Chondrocyte (in vitro differentiated cells): ENCODE measurements at places on chromosomes 16 and 17. TPM values are rescaled to one million over a fixed set of nuclear protein-coding genes. Genes with fewer than 3 reads are reported as not detected.
A peak's percentile ranks its signal among the peaks of the same experiment; 100 is the strongest.

DNA sequence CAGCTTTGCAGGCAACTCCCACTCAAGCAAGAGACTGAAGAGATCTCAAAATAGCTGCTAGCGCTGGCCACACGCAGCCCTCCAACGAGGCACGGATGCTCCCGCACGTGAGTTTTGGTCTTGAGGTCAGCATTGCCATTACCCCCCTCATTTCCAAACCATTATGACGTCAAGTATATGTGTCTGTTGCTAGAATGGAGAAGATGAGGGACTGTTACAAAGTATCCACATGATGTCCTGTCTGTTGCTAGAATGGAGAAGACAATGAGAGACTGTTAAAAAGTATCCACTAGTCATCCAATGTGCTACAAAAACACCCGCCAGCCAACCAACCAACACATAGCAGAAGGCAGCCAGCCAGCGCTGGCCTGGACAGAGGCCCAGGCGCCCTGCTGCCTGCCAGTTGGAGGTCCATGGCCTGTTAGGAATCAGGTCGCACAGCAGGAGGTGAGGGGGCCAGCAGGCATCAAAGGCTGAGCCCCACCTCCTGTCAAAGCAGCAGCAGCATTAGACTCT is 24.8 kb downstream of the KLHDC4 start:
- no peaks in the 10 kb centered on the region for H3K27me3 ChIP-seq
- no peak overlapping the region for H3K27ac ChIP-seq
- H3K36me3 ChIP-seq = peaks cover 11% of the 10 kb centered on the region
- no peaks in the 10 kb centered on the region for H3K4me1 ChIP-seq
- no peak overlapping the region for H3K4me3 ChIP-seq
- no peak for DNase-seq

DNA sequence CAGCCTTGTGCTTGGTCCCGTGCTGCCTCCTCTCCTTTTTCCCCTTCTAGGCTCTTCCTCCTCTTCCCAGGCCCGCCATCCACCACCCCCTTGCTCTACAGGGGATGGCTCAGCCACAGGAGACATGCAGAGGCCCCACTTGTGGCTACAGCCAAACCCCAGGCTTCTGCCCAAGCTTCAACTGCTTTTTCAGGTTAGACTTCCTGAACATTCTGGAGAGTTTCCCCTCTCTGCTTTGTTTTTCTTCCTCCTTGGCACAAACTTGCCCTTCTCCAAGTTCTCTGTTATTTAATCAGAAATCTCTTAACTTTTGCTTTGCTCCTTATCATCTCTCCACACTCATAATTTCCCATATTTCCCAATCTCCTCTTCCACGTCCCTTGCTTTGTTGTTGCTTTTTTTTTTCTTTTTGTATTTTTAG is 18.3 kb upstream of the HAS3 start:
- no peaks in the 10 kb centered on the region for H3K27me3 ChIP-seq
- H3K36me3 ChIP-seq = no peaks in the 10 kb centered on the region
- H3K27ac ChIP-seq = no peak overlapping the region
- no peak for DNase-seq
- no peak overlapping the region for H3K4me3 ChIP-seq

DNA sequence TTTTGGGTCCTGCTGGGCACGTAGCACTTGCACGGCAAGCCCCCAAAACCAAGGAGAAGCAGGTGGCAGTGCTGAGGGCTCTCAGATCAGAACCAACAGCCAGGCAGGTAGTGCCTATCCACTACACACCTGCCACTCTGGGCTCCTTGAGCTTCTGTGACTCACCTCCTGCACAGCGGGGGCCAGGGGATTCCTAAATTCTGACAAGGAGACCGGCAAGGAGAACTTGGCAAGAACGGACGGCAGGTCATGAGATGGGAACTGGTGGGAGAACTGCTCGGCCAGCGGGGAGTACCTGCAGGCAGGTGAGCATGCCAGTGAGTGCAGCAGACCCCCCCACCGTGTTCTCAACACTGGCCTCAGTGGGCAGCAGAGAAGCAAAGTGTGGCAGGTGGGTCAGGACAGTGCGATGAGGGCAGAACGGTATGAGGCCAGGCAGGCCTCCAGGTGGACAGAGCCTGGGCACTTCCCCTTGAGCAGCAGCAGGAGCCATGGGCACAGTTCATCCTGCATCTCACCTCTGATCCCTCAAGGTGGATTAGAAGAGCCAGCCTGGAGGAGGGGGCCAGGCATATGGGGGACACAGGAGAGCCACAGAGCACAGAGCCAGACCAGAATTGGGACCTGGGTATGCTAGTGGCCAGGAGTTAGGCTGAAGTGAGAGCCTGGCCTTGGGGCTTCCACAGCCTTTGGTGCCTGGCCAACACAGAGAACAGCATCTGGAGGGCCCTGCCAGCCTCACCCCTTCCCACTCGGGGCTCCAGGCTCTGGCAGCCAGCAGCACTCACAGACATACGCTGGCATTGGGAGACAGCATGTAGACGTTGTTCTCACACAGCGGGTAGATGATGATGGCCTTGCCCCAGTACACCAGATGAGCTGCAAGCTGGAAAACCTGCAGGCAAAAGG is 14.7 kb downstream of the MPG start:
- H3K36me3 ChIP-seq = peaks cover 6% of the 10 kb centered on the region
- no peak for DNase-seq
- no peak overlapping the region for H3K27ac ChIP-seq
- H3K4me3 ChIP-seq = no peak overlapping the region

- H3K4me3 ChIP-seq = no peak overlapping the region
- H3K27me3 ChIP-seq = peaks cover 1% of the 10 kb centered on the region
- H3K36me3 ChIP-seq = no peaks in the 10 kb centered on the region
- H3K4me1 ChIP-seq = peaks cover 9% of the 10 kb centered on the region
- peak; percentile 74 for DNase-seq
These were observed 51.6 kb downstream of the NT5M start for GRCh38 chr17:17354560-17355349.

- H3K4me1 ChIP-seq = peaks cover 3% of the 10 kb centered on the region
- H3K4me3 ChIP-seq = no peak overlapping the region
- no peak overlapping the region for H3K27ac ChIP-seq
- H3K27me3 ChIP-seq = peaks cover 14% of the 10 kb centered on the region
- DNase-seq = no peak
These were observed 365.4 kb upstream of the TNRC6C start for GRCh38 chr17:77593081-77593480.

- peaks cover 73% of the 10 kb centered on the region for H3K4me1 ChIP-seq
- no peak overlapping the region for H3K4me3 ChIP-seq
- peaks cover 20% of the 10 kb centered on the region for H3K36me3 ChIP-seq
- no peak overlapping the region for H3K27ac ChIP-seq
These were observed 75.6 kb upstream of the LGALS9 start for GRCh38 chr17:27555339-27555738.

GRCh38 chr17:75350706-75351105 is 54.8 kb downstream of the GRB2 start:
- H3K27ac ChIP-seq = no peak overlapping the region
- H3K4me1 ChIP-seq = peaks cover 30% of the 10 kb centered on the region
- no peaks in the 10 kb centered on the region for H3K27me3 ChIP-seq

- H3K27ac ChIP-seq = no peak overlapping the region
- no peak overlapping the region for H3K4me3 ChIP-seq
- H3K27me3 ChIP-seq = no peaks in the 10 kb centered on the region
- peaks cover 54% of the 10 kb centered on the region for H3K36me3 ChIP-seq
These were observed 33.5 kb upstream of the ARL6IP1 start for GRCh38 chr16:18834864-18835263.

DNA sequence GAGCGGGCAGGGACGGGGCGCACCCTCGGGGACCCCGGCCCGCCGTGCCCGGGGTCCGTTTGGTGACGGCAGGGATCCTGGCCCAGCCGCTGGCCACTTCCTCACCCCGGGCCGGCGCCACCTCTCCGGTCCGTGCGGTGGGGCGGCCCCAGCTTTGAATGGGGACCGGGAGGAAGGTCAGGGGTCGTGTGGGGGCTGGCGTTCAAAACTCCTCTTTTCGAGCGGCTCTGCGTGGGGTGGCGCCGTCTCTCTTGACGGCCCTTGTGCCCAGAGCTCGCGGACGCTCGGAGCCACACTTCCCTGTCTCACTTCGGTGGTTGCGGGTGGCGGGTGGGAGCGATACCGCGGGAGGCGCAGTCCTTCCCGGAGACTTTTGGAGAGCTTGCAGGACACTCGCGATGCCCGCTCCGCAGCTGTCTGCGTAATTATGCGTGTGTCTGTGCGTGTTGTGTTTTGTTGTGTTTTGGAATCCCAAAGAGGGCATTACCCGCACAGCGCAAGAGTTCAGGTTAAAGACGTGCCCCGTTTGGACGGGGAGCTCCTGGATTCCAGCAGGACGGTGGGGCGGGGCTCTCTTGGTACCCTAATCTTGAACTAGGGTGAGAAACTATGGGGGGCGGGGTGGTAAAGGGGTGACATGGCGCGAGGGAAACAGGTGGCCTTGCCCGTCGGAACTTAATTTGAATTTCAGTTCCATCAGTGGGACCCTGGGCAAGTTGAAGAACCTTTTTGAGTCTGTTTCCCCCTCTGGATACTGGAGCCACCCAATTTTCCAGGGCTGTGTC is 637 bp downstream of the PLCG2 start:
- peak overlapping the region; percentile 71 for H3K4me3 ChIP-seq
- peaks cover 58% of the 10 kb centered on the region for H3K27me3 ChIP-seq
- peaks cover 7% of the 10 kb centered on the region for H3K4me1 ChIP-seq
- no peak for DNase-seq
- H3K27ac ChIP-seq = no peak overlapping the region

DNA sequence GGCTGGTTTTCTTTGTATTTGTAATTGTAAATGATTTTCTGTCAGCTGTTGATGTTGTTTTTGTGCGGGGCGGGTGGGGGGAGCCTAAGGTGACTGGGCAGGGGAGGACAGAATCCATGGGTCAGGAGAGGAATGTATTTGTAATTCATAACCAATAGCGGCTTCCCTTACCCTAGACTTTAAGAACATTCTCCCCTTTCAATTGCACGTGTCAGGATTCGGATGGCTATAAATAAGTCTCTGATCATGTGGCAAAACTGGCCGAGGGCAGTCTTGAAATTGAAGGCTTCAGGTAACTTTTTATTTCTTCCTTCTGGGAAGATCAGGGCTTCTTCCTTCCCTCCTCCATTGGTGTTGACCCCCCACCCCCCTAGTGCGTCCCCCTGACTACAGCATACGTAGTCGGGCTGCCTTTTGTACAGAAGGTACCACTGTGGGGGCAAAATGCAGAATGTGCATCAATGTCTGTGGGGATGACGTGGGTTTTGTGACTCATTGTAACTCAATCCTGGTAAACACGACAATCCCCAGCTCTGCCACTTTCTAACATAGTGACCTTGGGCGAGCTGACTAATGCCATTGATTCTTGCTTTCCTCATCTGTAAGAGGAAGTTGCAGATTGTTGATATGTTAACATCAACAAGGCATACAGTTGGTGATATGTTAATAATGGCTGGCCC is 16.2 kb downstream of the MARCHF10 start:
- H3K36me3 ChIP-seq = no peaks in the 10 kb centered on the region
- H3K27ac ChIP-seq = peak overlapping the region; percentile 94
- DNase-seq = no peak
- no peak overlapping the region for H3K4me3 ChIP-seq

GRCh38 chr17:7102421-7102820 is 12.2 kb downstream of the ASGR2 start:
- H3K27me3 ChIP-seq = peaks cover 43% of the 10 kb centered on the region
- H3K27ac ChIP-seq = no peak overlapping the region
- no peak overlapping the region for H3K4me3 ChIP-seq

GRCh38 chr17:42766124-42766523 is 5.1 kb downstream of the RAMP2 start:
- peaks cover 4% of the 10 kb centered on the region for H3K27me3 ChIP-seq
- no peak for DNase-seq
- H3K27ac ChIP-seq = no peak overlapping the region
- peaks cover 16% of the 10 kb centered on the region for H3K4me1 ChIP-seq
- no peak overlapping the region for H3K4me3 ChIP-seq

DNA sequence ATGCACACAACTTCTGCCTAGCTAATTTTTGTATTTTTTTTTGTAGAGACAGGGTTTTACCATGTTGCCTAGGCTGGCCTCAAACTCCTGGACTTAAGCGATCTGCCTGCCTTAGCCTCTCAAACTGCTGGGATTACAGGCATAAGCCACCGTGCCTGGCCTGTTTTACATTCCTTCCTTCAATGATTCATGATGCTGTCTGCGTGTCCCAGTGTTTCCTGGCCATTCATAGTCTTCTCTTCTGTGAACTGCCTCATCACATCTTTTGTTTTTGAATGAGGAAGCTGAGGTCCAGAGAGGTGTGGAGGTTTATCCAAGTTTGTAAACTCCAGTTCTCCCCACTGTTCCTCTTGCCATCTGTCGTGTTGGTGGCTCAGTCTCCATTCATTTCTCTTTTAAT is 64.5 kb upstream of the MED9 start:
- no peak for DNase-seq
- no peaks in the 10 kb centered on the region for H3K36me3 ChIP-seq
- no peak overlapping the region for H3K4me3 ChIP-seq
- peaks cover 28% of the 10 kb centered on the region for H3K4me1 ChIP-seq
- no peak overlapping the region for H3K27ac ChIP-seq
- peaks cover 21% of the 10 kb centered on the region for H3K27me3 ChIP-seq

DNA sequence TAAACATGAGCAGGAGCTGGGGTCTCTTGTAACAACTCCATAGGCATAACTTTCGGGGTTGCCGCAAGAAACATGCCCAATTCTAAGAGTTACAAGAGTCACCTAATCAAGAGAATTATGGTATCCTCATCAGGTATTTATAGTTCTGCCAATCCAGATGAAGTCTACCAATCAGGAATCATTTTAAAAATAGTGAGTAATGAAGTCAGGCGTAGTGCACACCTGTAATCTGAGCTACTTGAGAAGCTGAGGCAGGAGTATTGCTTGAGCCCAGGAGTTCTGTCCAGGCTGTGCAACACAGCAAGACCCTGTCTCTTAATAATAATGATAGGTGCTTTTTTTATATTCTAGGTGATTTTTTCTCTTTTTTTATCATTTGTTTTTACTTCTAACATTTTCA is 128.5 kb upstream of the RBL2 start:
- H3K4me1 ChIP-seq = no peaks in the 10 kb centered on the region
- H3K4me3 ChIP-seq = no peak overlapping the region
- peaks cover 38% of the 10 kb centered on the region for H3K36me3 ChIP-seq
- no peaks in the 10 kb centered on the region for H3K27me3 ChIP-seq

The HS3ST4 gene
- total RNA-seq = not detected in 3 replicates

The TMEM235 gene
- not detected in 3 replicates for total RNA-seq

The HOXB4 gene
- not detected in 3 replicates for total RNA-seq

The CCDC200 gene
- total RNA-seq = not detected in 3 replicates

The RAPGEFL1 gene
- 3.6 to 5.5 TPM (median 3.9 TPM) in 3 replicates for total RNA-seq

The TNRC6C gene
- total RNA-seq = 16.8 to 23.9 TPM (median 19.8 TPM) in 3 replicates

The CHST4 gene
- total RNA-seq = not detected in 3 replicates

The KLHL10 gene
- 0.67 TPM in 1 of 3 replicates, not detected in the others for total RNA-seq

The TBC1D26 gene
- 0.28 to 1.1 TPM in 2 of 3 replicates, not detected in the other for total RNA-seq

The TELO2 gene
- 19.3 to 30.9 TPM (median 21.7 TPM) in 3 replicates for total RNA-seq

The MAF gene
- 10.4 to 15.8 TPM (median 14.5 TPM) in 3 replicates for total RNA-seq

The TUBG2 gene
- total RNA-seq = 26.2 to 36.5 TPM (median 29.2 TPM) in 3 replicates

The CANT1 gene
- 37.3 to 50.5 TPM (median 47.9 TPM) in 3 replicates for total RNA-seq

The IRF8 gene
- not detected in 3 replicates for total RNA-seq
